ENCODE measurements at places on chromosomes 4 and X.
A peak's percentile ranks its signal among the peaks of the same experiment; 100 is the strongest.

GRCh38 chr4:7150036-7150635, 42.2 kb upstream of the SORCS2 start:
- no peak overlapping the region for H3K4me3 ChIP-seq
- peaks cover 1% of the 10 kb centered on the region for H3K4me1 ChIP-seq
- DNase-seq: no peak
- H3K36me3 ChIP-seq: no peaks in the 10 kb centered on the region
- H3K27me3 ChIP-seq: peaks cover 87% of the 10 kb centered on the region

GRCh38 chr4:116332508-116332907, 752.9 kb downstream of the TRAM1L1 start:
- H3K36me3 ChIP-seq: no peaks in the 10 kb centered on the region
- no peak for DNase-seq
- H3K4me1 ChIP-seq: no peaks in the 10 kb centered on the region

GRCh38 chr4:182187674-182188073, 55.5 kb upstream of the TENM3 start:
- H3K27me3 ChIP-seq: no peaks in the 10 kb centered on the region
- no peak for DNase-seq
- no peak overlapping the region for H3K4me3 ChIP-seq
- H3K27ac ChIP-seq: no peak overlapping the region

DNA sequence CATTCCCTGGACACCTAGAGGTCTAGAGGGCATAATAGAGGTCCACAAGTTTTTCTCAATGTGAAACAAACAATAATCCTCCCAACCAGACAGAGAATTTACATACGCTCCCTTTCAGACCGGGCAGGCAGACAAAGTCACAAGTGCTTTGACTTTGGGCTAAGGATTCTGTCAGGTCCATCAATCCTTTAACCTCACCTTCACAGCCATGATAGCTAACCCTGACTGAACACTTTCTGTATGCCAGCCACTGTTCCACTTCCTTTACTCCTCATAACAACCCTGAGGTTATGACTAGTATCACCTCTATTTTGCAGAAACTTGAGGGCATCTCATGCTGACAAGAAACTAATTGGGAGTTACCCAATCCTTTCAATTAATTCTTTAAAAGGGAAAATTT, 118.8 kb upstream of the AFF2 start:
- no peaks in the 10 kb centered on the region for H3K36me3 ChIP-seq
- DNase-seq: peak; percentile 0
- peaks cover 13% of the 10 kb centered on the region for H3K4me1 ChIP-seq
- no peaks in the 10 kb centered on the region for H3K27me3 ChIP-seq

- no peak within 1 kb of the TSS for H3K27ac ChIP-seq
- peak within 1 kb of the TSS; percentile 78 for H3K4me3 ChIP-seq
- peaks cover 14% of the 10 kb centered on the region for H3K4me1 ChIP-seq
Observed at GRCh38 chr4:82561786-82562563, at the start of gene TMEM150C. Gene TMEM150C, minus strand, starts transcription at chr4:82561988. Its CDS starts 57,331 bp downstream, at chr4:82504657.

- H3K36me3 ChIP-seq: no peaks in the 10 kb centered on the region
- no peak overlapping the region for H3K27ac ChIP-seq
- no peaks in the 10 kb centered on the region for H3K27me3 ChIP-seq
- no peak overlapping the region for H3K4me3 ChIP-seq
- DNase-seq: no peak
Observed at GRCh38 chrX:26050099-26050498, 88.0 kb upstream of the MAGEB18 start.

DNA sequence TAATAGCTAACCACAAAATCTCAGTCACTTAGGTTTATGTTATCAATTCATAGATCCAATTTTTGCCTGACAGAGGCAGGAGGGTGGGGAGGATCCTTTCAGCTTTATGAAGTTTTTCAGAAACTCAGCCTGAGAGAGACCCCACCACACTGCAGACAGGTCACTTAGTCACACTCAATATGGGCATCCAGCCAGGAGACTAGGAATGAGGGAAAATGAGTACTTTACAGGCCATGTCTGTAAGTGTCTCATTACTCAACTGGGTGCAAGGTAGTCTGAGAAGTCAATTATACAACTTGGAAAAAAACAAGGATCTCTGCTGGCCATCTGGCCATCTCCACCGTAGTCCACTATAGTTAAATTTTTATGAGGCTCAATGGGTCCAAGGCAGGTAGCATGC, 365.9 kb downstream of the INPP4B start:
- no peak overlapping the region for H3K27ac ChIP-seq
- no peaks in the 10 kb centered on the region for H3K27me3 ChIP-seq
- no peaks in the 10 kb centered on the region for H3K36me3 ChIP-seq
- no peak for DNase-seq
- H3K4me3 ChIP-seq: no peak overlapping the region
- no peaks in the 10 kb centered on the region for H3K4me1 ChIP-seq

- H3K27me3 ChIP-seq: no peaks in the 10 kb centered on the region
- H3K4me3 ChIP-seq: no peak overlapping the region
- H3K36me3 ChIP-seq: no peaks in the 10 kb centered on the region
- H3K4me1 ChIP-seq: no peaks in the 10 kb centered on the region
Observed at GRCh38 chrX:136210243-136210642, 41.0 kb downstream of the MAP7D3 start.

DNA sequence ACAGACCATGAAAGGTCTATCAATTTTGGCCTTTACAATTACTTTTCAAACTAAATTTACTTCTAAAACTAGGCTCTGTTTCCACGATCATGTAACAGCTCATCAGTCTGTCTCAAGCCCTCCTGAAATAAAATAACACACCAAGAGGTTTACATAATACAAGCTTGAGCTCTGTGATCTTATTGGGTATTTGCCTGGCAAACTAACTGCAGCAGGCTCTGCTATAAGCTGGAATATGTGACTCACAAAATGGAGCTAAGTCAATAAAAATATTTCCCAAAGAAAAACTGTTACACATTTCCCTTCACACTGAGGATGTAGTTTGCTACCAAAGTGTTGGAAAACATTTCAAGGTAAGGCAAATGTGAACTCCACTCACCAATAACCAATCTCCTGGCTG, 94.7 kb upstream of the GPM6B start:
- H3K27me3 ChIP-seq: no peaks in the 10 kb centered on the region
- no peak overlapping the region for H3K4me3 ChIP-seq
- no peaks in the 10 kb centered on the region for H3K36me3 ChIP-seq

GRCh38 chr4:23485801-23486200, 404.0 kb downstream of the PPARGC1A start:
- H3K4me3 ChIP-seq: no peak overlapping the region
- H3K36me3 ChIP-seq: no peaks in the 10 kb centered on the region
- no peaks in the 10 kb centered on the region for H3K27me3 ChIP-seq
- DNase-seq: no peak

DNA sequence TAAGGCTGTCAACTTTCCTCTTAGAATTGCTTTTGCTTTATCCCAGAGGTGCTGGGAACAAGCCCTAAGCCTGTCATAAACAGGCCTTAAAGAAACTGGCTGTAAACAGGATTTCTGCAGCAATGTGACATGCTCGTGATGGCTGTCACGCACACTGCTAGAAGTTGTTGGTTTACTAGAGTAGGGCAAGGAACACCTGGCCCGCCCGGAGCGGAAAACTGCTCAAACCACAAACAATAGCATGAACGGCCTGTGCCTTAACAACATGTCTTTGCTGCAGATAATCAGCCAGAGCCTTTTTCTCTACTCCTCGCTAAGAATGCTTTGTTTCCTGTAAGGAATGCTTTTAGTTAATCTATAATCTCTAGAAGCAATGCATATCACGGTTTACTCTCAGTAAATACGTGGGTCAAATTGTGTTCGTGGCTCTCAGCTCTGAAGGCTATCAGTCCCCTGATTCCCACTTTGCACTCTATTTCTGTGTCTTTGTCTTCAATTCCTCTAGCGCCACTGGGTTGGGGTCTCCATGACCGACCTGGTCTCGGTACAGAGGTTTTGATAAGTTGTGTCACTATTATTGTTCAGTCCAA, 318.3 kb downstream of the GLUD2 start:
- no peak overlapping the region for H3K27ac ChIP-seq
- no peaks in the 10 kb centered on the region for H3K4me1 ChIP-seq
- H3K27me3 ChIP-seq: no peaks in the 10 kb centered on the region
- no peaks in the 10 kb centered on the region for H3K36me3 ChIP-seq

DNA sequence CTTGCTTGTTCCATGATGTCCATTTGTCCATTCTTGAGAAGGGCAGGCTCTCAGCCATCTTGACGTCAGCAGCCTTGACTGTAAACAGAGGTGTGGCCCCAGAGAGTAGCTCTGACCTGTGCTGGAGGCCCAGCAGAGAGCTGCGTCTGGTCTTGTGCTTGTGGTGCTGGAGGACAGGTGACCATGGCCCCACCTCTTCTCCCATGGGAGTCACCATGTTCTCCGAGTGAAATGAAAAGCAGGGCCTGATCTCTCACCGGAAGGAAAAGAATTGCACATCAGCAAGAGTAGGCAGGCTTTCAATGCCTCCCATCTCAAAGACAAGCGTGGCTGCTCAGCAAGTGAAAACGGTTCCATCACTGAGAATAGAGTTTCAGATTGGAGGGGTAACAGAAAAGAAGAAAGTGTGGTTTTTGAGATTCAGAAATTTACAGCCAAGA, 11.5 kb downstream of the PARM1 start:
- no peaks in the 10 kb centered on the region for H3K36me3 ChIP-seq
- H3K27ac ChIP-seq: no peak overlapping the region
- DNase-seq: no peak
- no peak overlapping the region for H3K4me3 ChIP-seq
- H3K27me3 ChIP-seq: no peaks in the 10 kb centered on the region

GRCh38 chrX:97806238-97806637, 922.5 kb downstream of the RPA4 start:
- no peak for DNase-seq
- no peaks in the 10 kb centered on the region for H3K36me3 ChIP-seq
- no peaks in the 10 kb centered on the region for H3K27me3 ChIP-seq
- H3K27ac ChIP-seq: no peak overlapping the region

DNA sequence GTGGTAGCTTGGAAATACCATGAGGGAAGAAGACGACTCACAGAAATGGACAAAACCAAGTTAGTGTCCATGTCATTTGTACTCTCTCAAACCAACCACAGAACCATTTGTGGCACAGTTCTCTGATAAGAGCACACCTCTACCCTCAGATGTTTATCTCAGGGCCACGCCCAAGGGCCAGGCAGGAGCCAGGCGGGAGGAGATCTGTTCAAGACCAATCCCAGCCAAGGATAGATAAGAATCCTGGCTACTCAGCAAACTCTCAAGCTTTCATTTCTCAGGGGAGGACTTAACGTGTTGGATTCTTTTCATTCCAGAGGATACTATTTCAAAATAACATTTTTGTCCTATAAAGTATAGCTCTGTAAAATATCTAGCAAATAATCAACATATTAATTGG, 95.0 kb downstream of the NYX start:
- no peak overlapping the region for H3K4me3 ChIP-seq
- no peak for DNase-seq
- H3K27ac ChIP-seq: no peak overlapping the region
- H3K27me3 ChIP-seq: no peaks in the 10 kb centered on the region

- H3K27me3 ChIP-seq: no peaks in the 10 kb centered on the region
- DNase-seq: no peak
- H3K36me3 ChIP-seq: no peaks in the 10 kb centered on the region
- H3K27ac ChIP-seq: no peak overlapping the region
Observed at GRCh38 chr4:96009427-96010119, 169.7 kb downstream of the PDHA2 start.

DNA sequence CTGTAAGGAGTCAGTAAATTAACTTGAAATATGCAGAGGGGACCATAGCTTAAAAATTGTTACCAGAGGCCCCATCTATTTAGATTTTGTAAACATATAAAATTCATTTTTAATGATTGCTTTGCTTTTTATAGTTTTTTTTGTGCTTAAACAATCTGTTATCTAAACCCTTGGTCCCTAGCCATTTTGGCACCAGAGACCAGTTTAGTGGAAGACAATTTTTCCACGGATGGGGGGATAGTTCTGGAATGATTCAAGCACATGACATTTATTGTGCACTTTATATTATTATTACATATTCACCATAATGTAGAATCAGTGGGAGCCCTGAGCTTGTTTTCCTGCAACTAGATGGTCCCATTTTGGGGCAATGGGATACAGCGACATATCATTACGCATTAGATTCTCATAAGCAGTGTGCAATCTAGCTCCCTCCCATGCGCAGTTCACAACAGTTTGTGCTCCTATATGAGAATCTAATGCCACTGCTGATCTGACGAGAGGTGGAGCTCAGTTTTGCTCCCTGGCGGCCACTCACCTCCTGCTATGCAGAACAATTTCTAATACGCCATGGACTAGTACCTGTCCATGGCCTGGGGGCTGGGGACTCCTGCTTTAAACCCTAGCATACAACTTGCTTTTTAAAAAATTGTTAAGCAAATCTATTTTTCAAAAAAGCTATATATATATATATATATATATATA, 5.9 kb downstream of the ZXDA start:
- no peaks in the 10 kb centered on the region for H3K27me3 ChIP-seq
- no peak overlapping the region for H3K27ac ChIP-seq
- no peaks in the 10 kb centered on the region for H3K36me3 ChIP-seq
- peaks cover 19% of the 10 kb centered on the region for H3K4me1 ChIP-seq
- DNase-seq: no peak
- H3K4me3 ChIP-seq: no peak overlapping the region

GRCh38 chr4:73222466-73223257, 35.9 kb downstream of the ANKRD17 start:
- no peaks in the 10 kb centered on the region for H3K27me3 ChIP-seq
- DNase-seq: peak; percentile 58
- no peak overlapping the region for H3K4me3 ChIP-seq
- H3K27ac ChIP-seq: no peak overlapping the region
- peaks cover 17% of the 10 kb centered on the region for H3K36me3 ChIP-seq

DNA sequence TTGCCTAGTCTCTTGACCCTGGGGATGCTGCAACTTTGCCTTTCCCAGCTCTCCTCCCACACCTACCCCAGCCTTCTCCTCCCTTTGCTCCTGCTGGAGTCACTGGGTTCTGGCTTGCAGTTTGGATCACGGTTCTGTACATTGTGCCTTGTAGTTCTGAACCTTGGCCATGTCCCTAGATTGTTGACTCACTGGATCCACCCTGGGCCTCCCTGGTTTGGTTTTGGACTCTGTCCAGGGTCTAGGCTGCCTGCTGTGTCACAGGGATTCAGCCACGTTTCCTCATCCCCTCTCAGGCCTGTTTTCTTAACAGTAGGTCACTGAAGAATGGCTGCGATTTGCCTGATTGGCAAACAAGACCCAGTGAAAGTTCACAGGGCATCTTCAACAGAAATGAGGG, 11.5 kb upstream of the GABRE start:
- no peak for DNase-seq
- no peak overlapping the region for H3K4me3 ChIP-seq
- H3K27me3 ChIP-seq: no peaks in the 10 kb centered on the region
- no peaks in the 10 kb centered on the region for H3K36me3 ChIP-seq
- H3K4me1 ChIP-seq: no peaks in the 10 kb centered on the region

- DNase-seq: peak; percentile 36
- no peak overlapping the region for H3K4me3 ChIP-seq
- peak overlapping the region; percentile 84 for H3K27ac ChIP-seq
Observed at GRCh38 chrX:40201329-40201885, 103.6 kb upstream of the BCOR start.

GRCh38 chrX:46837558-46838485, 979 bp downstream of the RP2 start:
- H3K4me1 ChIP-seq: peaks cover 3% of the 10 kb centered on the region
- H3K27me3 ChIP-seq: no peaks in the 10 kb centered on the region
- peak overlapping the region; percentile 99 for H3K4me3 ChIP-seq
- peak; percentile 20 for DNase-seq
- peak overlapping the region; percentile 98 for H3K27ac ChIP-seq
- H3K36me3 ChIP-seq: peaks cover 12% of the 10 kb centered on the region

- H3K27me3 ChIP-seq: no peaks in the 10 kb centered on the region
- peaks cover 12% of the 10 kb centered on the region for H3K36me3 ChIP-seq
- DNase-seq: no peak
- H3K4me1 ChIP-seq: peaks cover 20% of the 10 kb centered on the region
Observed at GRCh38 chrX:79366556-79366872, 620 bp downstream of the ITM2A start.

- no peak for DNase-seq
- no peaks in the 10 kb centered on the region for H3K36me3 ChIP-seq
- peak within 1 kb of the TSS; percentile 80 for H3K4me3 ChIP-seq
- peaks cover 8% of the 10 kb centered on the region for H3K4me1 ChIP-seq
- H3K27me3 ChIP-seq: peaks cover 26% of the 10 kb centered on the region
Observed at GRCh38 chr4:80335554-80336358, at the start of gene CFAP299. Gene CFAP299, plus strand, starts transcription at chr4:80335730.
